ENCODE measurements at places on chromosomes 13 and 19.

DNA sequence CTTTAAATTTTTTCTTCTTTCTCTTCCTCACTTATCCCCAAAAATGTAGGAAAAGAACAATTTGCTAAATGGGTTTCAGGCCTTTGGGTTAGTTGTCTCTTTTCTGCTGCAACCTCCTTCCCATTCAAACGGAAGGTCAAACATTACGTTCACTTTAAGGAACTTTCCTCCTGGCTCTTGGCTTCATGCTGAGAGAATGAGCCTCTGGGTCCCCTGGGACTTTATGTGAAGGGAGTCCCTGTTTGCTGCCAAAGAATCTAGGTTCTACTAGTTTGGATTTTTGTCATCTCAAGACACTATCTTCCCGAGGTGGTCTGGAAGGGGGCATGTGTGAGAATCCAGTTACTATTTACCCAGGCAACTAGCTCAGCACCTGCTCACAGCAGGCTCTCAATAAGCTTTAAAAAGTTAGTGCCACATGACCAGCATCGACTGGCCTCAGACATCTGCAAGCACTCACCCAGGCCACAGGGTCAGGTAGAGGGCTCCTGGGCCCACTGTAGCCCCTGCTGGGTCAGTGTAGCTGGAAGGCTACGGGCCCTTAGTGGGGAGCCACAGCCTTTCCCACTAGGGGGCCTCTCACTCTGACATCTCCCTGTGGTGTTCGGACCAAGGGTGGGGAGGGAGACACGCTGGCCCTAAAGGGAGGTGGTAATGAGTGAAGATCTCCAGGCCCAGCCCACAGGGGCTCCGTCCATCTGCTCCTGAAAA, 40.5 kb downstream of the FAM124A start:
- no peak for DNase-seq

DNA sequence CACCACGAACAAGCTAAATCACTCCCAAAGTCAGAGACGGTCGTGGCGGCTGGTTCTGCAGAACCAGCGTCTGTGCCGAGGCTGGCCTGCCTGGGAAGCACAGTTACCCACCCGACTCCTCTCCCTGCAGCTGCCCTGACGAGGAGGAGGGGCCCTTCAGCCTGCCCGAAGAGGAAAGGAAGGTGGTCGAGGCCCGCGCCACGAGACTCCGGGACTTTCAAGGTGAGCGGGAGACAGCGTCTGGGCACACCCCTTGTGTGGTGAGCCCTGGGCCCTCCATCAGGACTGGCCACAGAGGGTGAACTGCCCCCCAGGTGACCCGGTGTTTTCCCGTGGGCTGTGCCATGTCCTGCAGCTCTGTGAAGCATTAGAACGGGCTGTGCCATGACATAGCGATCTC, 29.1 kb downstream of the PEX11G start:
- no peak for DNase-seq

DNA sequence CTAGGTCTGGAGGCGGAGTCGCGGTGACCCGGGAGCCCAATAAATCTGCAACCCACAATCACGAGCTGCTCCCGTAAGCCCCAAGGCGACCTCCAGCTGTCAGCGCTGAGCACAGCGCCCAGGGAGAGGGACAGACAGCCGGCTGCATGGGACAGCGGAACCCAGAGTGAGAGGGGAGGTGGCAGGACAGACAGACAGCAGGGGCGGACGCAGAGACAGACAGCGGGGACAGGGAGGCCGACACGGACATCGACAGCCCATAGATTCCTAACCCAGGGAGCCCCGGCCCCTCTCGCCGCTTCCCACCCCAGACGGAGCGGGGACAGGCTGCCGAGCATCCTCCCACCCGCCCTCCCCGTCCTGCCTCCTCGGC, at the start of gene SLC5A5:
SLC5A5 (plus strand) TSS at position 68 of the 373 bp plus-strand sequence. CDS start 375 bp downstream, outside the sequence.
- DNase-seq = no peak

DNA sequence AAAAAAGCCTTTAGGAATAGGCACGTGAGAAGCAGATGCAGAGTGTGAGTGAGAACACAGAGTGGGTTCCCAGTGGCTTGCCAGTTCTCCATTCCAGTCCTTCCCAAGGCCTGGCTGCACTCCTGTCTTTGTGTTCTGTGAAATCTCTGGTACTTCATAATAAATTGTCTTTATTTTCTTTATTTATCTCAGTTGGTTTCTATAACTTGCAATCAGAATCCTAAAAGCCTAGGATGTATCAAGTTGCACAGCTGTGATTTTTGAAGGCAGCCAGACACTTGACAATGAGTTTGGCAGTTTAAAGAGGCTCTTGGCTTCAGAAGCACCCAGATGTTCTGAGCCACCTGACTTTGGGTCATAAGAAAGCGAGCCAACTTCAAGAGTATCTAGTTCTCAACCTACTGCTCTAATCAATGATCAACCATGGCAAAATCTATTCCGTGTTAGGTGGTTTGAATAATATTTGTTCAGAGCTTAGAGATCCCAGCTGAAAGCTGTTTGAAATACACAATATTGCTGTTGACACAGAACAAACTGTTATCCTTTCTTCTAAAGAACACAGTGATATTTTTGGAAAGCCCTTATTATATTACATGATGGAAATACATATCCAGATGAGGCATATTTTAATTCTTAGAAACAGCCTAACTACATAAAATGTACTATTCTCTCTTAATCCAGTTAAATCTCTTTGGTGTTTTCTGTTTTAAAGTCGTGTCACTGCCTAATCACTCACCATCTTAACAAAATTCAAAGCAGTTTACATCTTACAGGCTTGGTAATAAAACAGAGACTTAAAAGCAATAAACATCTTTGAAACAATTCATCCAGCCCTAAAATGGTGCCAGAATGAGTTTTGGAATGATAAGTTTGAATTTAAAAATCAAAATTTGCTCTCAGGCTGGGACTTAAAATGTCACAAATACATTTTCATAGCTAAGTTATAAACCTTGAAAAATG, 483.0 kb upstream of the NBEA start:
- peak; percentile 88 for DNase-seq

GRCh38 chr13:40115426-40115825, 460.0 kb downstream of the COG6 start:
- peak; percentile 77 for DNase-seq

DNA sequence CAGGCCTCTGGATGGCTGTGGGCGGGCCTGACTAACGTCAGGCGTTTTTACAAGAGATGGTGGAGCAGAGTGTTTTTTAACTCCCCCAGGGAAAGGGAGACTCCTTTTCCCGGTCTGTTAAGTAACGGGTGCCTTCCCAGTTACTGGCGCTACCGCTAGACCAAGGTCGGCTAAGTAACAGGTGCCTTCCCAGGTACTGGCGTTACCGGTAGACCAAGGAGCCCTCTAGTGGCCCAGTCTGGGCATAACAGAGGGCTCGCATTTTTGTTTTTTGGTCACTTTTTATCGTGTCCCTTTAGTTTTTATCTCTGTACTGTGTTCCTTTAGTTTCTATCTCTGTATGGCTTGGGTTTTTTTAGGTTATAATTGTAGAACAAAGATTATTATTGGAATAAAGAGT, 10.0 kb downstream of the ZNF383 start:
- DNase-seq = peak; percentile 7

Data from umbilical cord (tissue), 2 donors.